ENCODE measurements at places on chromosomes 3 and 15.

- no peak for DNase-seq
These were observed 591.7 kb downstream of the RSL24D1 start for GRCh38 chr15:54605043-54605442.

DNA sequence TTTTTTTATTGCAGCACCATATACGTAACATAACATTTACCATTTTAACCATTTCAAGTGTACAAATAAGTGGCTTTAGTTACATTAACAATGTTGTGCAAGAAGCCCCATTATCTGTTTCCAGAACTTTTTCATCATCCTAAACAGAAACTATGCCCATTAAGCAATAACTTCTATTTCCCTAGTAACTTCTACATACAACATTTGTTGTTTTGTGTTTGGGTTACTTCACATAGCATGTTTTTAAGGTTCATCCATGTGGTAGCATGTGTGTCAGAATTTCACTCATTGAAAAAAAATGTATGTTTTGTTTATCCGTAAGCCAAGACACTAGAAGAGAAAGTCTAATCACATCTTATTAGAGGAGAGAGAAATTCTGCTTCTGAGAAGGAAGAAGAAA lies 450.5 kb upstream of the PDZRN3 start:
- no peak for DNase-seq

- no peak for DNase-seq
These were observed 26.2 kb downstream of the SLC12A8 start for GRCh38 chr3:125186261-125186787.

- no peak for DNase-seq
These were observed 78.9 kb downstream of the GTF2E1 start for GRCh38 chr3:120821426-120821825.

GRCh38 chr15:39587731-39588530 lies 7.1 kb downstream of the THBS1 start:
- DNase-seq, result no peak

DNA sequence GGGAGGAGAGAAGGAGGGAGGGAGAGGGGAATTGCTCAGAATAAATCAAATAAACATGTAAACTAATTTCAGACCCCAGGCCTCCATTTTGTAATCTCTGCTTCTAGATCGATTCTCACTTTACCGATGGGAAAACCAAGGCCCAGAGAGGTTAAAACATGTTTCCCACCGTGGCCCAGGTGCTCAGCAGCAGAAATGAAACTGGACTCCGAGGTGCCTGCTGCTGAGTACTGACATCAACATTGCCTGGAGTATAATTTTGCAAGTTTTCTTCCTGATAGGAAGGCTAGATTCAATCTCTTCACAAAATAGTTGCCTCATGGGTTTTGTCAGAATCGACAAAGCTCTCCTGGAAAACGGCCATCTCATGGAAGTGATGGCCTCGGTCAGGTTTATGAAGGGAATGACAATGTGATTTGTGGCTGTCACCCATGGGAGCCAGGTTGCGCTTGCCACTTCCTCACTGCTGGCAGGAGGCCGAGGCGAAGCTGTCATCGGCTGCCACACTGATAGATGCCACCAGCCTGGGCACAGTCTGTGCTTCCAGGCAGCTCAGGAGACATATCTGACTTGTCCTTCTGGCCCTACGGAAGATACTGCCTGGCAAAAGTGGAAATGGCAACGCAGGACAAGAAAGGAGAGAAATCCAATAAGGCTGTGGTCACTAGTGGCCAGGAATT lies 133.1 kb upstream of the LRRN1 start:
- no peak for DNase-seq

- DNase-seq, result no peak
These were observed 29.1 kb upstream of the RARRES1 start for GRCh38 chr3:158761350-158761749.

DNA sequence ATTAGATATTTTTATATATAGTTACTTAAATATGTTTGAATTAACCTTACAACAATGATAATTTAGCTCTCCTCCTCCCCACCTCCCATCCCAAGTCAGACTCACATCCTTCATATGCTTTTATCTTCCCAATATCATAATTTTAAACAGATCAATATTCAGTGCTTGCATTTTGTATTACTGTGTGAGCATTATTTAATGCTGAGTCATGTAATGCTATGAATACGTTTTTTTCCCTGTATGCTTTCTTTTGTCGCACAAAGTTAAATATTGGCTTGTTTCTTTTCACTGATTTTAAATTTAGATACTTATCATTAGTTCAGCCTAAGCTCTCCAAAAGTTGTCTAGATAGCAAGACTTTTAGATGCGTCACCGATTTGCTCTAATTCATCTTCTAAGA lies 471.6 kb upstream of the SGO1 start:
- no peak for DNase-seq

DNA sequence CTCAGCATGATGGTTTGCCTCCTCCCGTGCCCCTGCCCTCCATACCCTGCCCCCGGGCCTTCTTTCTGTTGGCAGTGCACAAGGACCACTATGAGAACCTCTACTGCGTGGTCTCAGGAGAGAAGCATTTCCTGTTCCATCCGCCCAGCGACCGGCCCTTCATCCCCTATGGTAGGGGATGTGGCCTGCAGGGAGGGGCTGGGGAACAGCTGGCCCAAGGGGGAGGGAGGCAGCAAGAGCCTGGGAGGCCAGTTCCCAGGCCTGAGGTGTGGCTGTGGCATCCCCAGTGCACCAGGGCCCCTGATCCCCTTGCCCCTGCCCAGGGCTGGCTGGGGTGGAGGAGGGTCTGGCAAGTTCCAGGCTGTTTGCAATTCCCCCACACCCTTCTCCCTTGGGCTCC lies 2.6 kb upstream of the PLA2G4B start:
- DNase-seq, result no peak

- no peak for DNase-seq
These were observed 3.3 kb downstream of the RPL35A start for GRCh38 chr3:197953325-197953724.

- no peak for DNase-seq
These were observed 41.3 kb upstream of the RARB start for GRCh38 chr3:25386686-25387255.

DNA sequence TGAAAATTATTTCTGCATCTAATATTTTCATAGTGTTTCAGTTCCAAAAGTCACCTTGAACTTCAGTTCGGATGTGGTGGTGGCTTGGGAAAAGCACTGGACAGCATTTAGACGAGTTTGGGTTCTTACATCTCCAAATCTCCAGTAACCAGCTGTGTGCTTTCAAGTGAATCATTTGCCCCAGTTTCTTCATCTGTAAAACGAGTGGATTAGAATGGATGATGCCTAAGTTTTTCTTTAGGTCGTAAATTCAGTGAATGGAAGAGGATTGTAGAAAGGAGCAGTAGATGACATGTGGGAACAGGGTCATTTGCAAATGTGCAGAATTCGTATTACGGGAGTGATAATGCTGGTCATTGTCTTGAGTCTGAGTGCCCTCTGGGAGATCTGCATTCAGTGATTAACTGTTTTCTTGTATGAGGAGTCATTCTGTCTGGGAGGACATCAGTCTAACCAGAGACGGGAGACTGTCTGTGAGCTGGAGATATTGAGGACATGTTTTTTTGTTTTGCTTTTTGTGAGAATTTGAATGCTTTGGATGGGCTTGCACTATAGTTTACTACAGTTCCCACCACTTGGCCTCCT lies 641.6 kb upstream of the TBL1XR1 start:
- no peak for DNase-seq

GRCh38 chr3:175260145-175260794 lies 401.1 kb downstream of the NAALADL2 start:
- DNase-seq, result no peak

DNA sequence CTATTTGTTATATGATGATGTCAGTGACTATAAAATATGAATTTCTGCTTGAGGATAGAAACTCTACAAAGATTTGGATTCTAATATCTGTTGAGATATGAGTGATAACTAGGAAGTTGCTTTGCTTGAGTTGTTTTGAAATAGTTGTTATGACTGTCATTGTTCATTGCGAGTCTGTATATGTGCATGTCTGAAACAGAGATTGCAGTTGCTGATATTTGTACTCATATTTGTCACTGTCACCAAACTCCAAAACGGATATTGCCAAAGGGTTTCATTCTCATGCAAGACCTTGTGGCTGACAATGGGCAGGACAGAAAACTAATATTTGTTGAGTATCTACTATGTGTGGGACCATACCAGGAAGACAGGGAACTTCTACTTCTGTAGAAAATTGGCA lies 240.2 kb downstream of the CD47 start:
- no peak for DNase-seq

DNA sequence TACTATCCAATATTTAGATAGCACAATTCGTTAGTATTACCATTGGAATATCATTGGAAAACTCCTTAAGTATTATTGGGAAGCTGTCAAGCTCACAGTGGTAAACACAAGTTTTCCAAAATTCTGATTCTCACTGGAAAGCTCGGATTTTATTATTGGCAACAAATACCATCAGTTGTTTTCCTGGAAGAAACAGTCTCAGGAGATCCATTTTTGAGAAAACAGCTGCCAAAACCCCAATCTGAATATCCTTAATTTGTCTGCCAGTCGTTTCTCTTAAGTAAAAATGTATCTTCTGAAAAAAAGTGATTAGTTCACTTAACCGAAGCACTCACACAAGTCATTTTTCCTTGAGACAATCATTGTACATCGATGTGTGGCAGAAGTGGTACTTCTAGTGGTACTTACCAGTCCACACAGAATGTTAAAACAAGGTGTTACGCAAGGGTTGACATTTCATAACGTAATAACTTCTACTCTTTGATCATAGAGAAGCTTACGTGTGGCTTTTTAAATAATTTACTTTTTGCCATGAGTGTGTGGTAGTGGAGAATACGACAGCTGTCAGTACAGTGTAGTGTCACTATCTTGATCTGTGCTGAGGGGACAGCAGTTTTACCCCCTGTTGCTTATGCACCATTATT lies 74.9 kb downstream of the FAM43A start:
- DNase-seq, result no peak

- no peak for DNase-seq
These were observed 4.5 kb downstream of the ESYT3 start for GRCh38 chr3:138438896-138439295.

DNA sequence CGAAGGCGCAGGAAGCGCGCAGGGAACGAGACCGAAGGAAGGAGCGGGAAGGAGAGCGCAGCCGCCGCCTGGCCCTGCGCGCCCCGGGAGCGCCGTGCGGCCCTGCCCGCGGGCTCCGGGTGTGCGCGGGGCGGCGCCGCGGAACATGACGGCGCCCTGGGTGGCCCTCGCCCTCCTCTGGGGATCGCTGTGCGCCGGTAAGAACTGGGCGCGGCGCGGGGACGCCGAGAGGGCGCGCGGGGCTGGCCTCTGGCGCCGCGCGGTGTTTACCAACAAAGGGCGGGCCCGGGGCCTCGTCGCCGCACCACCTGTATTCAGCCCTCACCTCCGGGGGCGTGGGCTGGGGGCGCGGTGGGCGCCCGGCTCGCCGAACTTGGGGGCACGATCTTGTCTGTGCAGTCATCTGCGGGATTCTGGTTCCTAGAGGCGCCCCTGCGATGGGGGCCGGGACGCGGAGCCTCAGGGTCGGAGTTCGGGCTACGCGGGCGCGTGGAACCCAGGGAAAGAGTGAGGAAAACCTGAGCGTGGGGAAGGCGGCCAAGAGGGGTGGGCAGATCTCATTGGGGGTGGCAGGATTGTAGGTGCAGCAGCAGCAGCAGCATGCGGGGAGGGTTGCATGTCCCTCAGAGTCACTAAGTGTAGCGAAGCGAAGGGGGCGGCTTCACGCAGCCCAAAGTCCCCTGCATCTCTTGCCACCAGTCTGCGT lies 641 bp downstream of the ACVR2B start:
- DNase-seq, result no peak

- DNase-seq, result no peak
These were observed 25.2 kb downstream of the ARHGEF3 start for GRCh38 chr3:56776556-56776950.

DNA sequence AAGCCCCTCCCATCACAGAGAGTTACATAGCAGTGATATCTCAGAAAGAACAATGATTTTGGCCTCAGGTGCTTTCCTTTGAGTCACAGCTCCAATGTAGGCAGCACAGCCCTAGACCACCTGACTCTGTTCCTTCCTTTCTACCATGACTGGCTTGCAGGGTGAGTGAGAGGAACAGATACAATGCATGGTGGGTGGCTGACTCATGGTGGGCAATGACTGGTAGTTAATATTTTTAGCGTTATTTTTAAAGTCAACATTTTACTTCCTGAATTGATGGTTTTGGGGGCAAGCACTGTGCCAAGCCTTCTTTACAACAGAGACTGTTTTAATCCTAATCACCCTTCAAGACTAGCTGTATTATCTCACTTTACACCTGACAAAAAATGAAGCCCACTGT lies 32.8 kb upstream of the ST3GAL6 start:
- DNase-seq, result no peak

DNA sequence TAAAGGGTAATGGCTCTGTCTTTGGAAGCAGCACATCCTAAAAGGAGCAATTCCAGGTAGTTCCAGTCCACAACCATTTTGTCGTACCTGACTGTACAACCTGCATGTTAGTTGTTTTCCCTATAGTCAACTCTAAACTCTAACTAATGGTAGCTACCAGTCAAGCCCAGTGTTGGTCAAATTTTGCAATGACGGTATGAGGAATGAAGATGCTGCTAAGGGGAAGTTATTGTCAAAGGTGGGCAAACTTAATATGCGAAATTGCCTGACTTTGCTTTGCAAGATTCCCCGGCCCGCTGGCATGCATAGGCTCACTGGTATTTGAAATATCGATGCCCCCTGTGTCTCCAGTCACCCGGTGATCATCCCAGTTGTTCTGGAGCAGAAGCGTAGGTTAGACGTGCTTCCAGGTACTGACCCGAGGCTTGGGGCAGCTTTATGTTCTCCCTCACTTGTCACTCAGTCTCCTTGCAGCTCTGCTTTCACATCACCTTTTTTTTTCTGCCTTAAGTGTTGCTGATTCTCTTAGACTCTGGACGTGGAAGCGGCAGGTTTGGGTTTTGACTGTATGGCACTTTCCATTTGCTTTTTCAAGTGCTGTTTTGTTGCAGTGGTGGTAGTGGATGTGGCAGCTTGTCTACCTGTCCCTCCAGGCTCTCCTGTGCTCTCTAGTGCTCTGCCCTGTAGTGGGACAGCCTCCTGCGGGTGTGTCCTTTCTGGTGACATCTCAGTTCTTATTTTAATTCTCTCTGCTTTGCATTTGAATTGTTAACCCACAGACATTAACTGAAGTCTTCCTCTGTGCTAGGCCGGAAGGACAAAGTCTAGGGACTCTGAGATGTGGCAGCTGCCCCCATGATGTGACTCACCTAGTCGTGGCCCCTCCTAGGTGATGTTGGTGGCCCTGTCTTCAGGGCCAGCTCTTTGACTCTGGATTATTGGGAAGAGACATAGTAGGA lies 95.8 kb upstream of the UMPS start:
- DNase-seq, result no peak

- no peak for DNase-seq
These were observed 153.8 kb upstream of the RORA start for GRCh38 chr15:61382927-61383326.

All from stimulated activated CD8-positive, alpha-beta memory T cell treated with anti-CD3 and anti-CD28 coated beads, Interleukin-12 subunit alpha, Interleukin-12 subunit beta, amount 100 ng/mL, for 1 hour (primary cell).